ENCODE measurements at places on chromosomes 7 and 10.

GRCh38 chr10:31656851-31657433, 271.7 kb downstream of the ARHGAP12 start:
- DNase-seq = no peak
- H3K36me3 ChIP-seq = no peaks in the 10 kb centered on the region
- H3K27me3 ChIP-seq = no peaks in the 10 kb centered on the region

DNA sequence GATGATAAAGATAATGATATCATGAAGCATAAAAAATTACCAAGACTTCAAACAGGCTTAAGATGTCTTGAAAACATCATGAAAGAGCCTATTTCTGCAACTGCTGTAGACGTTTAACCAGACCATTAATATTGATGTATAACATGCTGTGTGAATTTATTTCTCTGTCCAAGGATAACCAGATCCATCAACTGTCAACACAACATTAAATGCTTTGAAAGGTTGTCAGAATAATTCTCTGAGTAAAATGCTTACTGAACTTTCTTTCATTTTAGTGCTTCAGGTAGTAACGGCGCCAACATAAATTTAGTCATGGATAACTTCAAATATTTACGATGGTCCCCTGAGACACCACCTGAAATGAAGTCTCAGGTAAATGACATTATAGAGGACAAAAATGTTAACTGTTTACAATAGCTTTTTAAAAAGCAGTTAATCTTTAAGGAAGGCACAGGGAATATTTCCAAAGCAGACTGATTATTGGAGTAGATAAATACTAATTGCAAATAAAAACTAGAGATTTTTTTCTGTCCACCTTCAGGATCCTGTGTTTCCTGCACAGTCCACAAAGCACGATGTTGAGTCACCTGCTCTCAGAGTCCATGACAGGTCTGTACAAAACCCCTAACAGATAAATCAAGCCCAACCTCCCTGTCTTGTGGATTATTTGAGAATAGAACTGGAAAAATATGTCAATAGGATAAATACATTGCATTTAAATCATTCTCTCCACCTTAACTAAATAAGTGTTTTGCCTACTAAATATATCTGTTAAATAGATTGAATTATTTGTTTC, 1213.2 kb downstream of the XPNPEP1 start:
- no peak overlapping the region for H3K27ac ChIP-seq
- H3K4me1 ChIP-seq = no peaks in the 10 kb centered on the region
- no peak for DNase-seq
- H3K4me3 ChIP-seq = no peak overlapping the region
- H3K36me3 ChIP-seq = no peaks in the 10 kb centered on the region
- H3K27me3 ChIP-seq = no peaks in the 10 kb centered on the region

- DNase-seq = no peak
- H3K27me3 ChIP-seq = peaks cover 1% of the 10 kb centered on the region
- H3K27ac ChIP-seq = no peak overlapping the region
- H3K4me1 ChIP-seq = peaks cover 20% of the 10 kb centered on the region
These were observed 239.7 kb downstream of the FANK1 start for GRCh38 chr10:126135941-126136595.

DNA sequence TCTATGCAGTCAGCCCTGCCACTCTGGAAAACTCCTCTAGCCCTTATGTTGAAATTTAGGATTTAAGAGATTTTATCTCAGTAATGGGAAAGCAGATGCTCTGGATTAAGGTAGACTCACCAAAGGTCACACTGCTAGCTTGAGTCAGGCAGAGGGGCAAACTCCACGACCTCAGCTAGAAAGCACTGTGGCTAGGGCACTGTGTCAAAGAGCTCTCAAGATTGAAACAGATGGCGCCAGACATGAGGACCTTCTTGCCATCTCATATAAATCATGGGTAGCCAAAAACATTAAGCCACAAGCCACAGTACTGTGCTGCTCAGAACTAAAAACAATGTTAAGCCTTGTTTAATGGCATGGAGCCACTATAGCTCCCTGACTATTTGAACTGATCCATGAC, 188.7 kb downstream of the DNAJC1 start:
- no peaks in the 10 kb centered on the region for H3K4me1 ChIP-seq
- no peaks in the 10 kb centered on the region for H3K27me3 ChIP-seq
- no peak overlapping the region for H3K4me3 ChIP-seq
- H3K36me3 ChIP-seq = peaks cover 13% of the 10 kb centered on the region

DNA sequence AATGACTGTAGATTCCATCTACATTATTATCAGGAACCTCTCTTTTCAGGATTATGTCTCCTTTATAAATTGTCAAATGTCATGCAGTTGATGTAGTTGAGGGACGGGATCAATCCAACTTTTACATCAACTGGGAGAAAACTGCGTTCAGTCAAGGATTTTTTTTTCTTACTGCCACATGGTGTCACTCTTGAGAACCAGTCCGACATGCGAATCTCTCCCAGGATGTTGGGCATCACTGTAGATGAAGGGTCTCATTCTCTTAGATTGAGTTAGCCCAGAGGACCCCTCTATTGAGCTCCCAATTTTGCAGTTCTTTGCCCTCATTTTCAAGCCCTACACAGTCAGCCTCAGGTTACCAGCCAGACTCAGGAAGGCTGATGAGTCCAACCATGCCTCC, 120.3 kb upstream of the PTPRZ1 start:
- no peaks in the 10 kb centered on the region for H3K36me3 ChIP-seq
- H3K4me1 ChIP-seq = no peaks in the 10 kb centered on the region
- no peak overlapping the region for H3K27ac ChIP-seq
- DNase-seq = no peak
- peaks cover 7% of the 10 kb centered on the region for H3K27me3 ChIP-seq

DNA sequence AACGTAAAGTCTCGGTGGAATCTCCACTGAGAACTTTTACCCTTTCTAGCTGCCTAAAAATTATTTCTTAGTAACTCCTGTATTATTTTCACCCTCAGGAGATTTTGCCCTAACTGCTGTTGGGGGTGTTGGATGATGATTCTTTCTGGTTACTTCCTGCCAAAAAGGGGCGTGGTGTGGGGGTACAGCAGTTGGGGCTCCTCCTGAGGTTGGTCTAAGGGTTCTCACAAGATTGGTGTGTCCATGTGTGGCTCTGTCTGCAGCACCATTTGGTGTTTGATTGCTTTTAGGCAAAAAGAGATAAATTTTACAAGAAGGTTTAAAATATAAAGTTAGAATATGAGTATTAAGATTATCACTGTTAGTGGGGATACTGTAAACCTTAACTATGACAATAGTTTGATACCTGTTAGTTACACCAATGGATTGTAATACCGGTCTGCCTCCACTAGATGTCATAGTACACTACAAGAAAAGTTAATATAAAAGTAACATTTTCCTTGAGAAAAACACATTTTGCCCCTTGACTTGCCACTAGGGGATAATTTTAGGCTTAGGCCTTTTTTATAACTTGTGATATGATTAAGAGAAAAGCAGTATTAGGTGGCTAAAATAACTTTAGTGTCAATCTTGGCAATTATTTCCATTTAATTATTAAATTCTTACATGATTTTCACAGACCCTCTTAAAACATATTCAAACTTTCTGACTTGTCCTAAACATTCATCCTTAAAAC, 928.7 kb downstream of the IPMK start:
- no peak overlapping the region for H3K4me3 ChIP-seq
- no peaks in the 10 kb centered on the region for H3K36me3 ChIP-seq
- no peak overlapping the region for H3K27ac ChIP-seq
- no peaks in the 10 kb centered on the region for H3K27me3 ChIP-seq
